ENCODE measurements at places on chromosomes 7 and 10.
A peak's percentile ranks its signal among the peaks of the same experiment; 100 is the strongest.

DNA sequence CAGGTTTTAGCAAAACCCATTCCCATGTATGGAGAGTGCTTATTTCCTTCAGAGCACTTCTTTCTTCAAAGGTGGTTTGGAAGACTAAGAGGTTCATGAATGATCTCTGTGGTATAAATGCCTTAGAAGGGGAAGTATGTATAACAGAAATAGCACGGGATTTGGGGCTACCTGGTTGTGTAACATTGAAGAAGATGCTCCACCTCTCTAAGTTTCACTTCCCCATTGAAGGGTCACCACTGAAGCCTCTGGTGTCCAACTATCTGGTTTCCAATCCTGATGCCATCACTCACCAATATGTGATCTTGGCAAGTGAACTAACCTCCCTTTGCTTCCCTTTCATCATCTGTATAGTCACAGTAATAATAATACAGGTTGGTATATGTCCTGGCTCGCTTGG, 37.2 kb downstream of the CYCS start:
- DNase-seq, result no peak

- DNase-seq, result no peak
These were observed 285.9 kb downstream of the LRMDA start for GRCh38 chr10:75717126-75717916.

DNA sequence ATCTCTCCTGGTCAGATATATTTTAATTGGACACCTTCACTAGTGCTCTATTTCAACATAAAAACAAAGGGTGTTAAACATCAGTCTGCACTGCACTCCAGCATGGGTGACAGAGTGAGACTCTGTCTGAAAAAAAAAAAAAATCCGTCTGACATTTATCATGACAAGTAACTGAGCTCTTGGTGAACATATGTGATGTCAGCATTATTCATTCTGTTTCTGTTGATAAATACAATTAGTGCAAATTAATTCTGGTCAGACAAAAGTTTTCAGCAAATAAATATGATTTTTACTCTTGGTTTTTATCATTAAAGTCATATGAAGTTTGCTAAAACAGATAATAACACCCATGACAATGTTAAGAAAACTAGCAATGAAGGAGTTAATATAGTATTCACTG, 692.8 kb upstream of the GRM3 start:
- no peak for DNase-seq

GRCh38 chr7:9603291-9603690, 1169.9 kb downstream of the NXPH1 start:
- no peak for DNase-seq

DNA sequence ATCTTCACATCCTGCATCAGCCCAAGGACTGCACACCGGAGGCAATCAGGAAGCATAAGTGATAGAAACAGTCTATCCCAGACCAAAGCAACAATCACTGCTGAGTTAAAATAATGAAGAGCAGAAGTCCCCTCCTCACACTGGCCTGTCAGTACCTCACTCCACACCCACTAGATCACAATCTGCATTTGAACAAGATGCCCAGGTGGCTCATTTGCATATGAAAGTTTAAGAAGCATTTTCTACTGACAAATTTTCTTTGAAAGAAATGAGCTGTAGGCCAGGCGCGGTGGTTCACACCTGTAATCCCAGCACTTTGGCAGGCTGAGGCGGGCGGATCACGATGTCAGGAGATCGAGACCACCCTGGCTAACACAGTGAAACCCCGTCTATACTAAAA, 77.4 kb downstream of the CUL2 start:
- no peak for DNase-seq

DNA sequence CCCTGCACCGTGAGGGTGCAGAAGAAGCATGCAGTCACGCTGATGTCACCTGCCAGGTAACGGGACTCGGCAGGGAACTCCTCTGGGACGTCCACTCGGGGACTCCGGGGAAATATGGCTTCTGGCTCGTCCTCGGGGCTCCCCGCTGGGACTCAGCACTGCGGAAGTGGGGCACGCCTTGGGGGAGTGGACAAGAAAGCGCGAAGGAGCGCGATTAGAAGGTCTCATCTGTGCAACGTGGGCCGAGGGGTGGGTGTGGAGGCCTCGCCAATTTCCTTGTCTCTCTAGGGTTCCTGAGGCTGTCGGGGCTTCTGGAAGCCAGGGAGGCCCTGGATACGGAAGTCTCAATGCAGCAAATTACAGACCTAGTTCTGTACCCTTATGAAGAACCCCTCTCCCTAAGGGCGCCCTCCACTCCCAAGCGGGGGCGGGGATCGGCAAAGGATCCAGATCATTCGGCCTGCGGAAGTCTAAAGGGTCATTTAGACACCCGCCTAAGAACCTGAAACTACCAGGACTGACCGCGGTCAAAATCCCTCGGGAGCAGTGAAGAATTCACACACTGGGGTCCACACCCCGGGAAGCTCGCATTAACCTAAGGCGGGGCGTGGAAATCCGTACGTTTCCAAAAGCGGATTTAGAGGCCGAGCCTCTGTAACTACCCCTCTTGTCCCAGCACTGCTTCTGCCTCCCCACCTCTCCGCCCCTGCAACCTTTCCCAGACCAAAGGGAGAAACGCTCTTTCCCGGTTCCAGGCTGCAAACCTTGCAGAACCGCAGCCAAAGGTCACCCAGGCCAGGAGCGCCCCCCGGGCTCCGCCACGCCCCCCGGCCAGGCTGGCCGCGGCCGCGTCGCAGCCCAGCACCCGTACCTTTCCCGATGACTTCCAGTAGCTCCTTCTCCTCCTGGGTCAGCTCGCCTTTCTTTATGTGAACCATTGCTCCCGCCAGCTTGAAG, 640 bp downstream of the ANKMY2 start:
- peak; percentile 60 for DNase-seq

- DNase-seq, result no peak
These were observed 35.0 kb upstream of the MRPS16 start for GRCh38 chr10:73287441-73287840.

- no peak for DNase-seq
These were observed 58.6 kb upstream of the LOXL4 start for GRCh38 chr10:98326621-98327027.

GRCh38 chr7:116953906-116954838, 871 bp downstream of the ST7 start:
- DNase-seq, result peak; percentile 23

- DNase-seq, result no peak
These were observed 370.7 kb downstream of the PPP1R3A start for GRCh38 chr7:113548137-113548536.

DNA sequence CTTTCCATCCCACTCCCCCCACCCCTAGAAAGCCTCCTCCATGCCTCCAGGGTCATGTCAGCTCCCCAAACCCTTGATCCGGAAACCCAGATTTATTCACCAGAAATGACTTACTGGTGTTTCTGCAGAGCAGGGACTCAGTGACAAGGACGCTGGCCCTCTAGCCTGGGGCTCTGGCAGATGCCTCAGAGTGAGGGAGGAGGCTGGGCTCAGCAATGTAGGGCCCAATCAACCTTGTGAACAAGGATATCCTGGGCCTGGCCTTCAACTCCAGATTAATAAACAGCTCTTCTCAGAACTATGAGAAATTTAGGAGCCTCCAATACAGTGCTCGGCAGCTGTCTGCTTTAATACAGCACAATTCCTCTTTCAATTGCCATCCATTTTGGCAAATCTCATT, at the start of gene MBL2:
Gene MBL2 (minus strand): TSS at position 162 of the 400 bp plus-strand sequence. CDS start 1,149 bp downstream, outside the sequence.
- DNase-seq, result no peak

GRCh38 chr7:132604121-132604520, 27.9 kb upstream of the PLXNA4 start:
- DNase-seq, result no peak

DNA sequence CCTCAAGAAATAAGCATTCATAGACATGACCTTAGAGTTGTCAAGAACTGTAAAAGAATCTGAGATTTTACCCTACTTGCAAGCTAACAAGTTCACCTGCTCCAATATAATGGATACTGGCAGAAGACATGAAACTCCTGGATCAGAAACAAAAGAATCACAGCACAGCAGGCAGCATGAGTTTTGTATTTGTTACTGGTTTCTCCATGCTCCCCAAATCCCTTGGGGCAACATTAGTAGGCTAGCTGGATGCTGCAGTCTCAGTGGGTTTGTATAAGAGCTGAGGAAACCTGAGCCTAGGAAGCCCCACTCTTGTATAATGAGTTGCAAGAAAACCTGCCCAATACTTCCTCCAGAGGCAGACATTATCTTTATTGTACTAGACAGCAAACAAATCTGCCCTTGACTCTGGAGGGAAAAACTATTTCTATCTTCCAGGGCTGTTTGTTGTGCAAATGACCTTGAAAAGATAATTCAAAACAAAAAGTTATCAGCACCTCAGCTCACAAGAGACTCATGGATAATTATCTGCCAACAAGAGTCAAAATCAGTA, 64.8 kb downstream of the ABLIM1 start:
- no peak for DNase-seq

DNA sequence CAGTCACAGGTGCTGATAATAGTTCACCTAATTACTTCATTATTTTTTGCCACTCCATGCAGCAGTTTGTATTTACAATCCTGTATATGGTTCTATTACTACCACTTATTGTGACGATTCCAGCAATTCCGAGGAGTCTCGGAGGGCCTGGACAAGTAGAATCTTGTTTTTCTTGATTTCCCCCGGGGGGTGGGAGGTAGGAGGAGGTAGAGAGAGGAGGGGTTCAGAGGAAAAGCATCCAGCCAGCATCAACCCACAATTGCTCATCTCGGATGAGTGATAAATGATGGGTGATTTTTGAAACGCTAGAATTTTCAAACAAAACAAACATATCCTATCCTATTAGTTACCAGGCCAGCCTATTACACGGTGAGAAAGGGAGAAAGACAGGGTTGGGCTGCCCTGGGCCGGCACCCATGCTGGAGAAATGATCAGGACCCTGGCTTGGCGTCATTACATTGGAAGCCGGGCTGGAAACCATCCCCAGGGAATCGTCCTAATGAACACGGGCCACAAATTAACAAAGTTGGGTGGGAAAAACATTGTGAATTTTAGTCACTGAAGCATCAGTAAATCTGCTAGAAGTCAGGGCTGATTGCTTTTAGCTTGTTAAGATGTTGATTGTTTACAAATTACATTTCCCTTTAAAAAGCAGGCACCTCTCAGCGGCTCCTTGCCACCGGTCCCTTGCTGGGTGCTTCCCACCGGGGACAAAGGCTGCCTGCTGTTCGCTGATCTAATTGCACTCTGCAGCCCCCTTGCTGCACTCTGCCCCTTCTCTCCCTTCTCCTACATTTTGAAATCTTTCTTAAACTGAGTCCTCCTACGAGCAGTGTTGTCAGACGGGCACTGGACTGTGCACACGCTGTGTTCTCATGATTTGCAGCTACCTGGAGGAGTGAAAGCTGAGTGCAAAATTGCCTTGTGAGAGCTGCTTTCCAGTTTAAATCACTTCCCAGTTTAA, 95.5 kb downstream of the FAM204A start:
- DNase-seq, result no peak

GRCh38 chr7:114426382-114426781, 11.8 kb downstream of the FOXP2 start:
- DNase-seq, result no peak

DNA sequence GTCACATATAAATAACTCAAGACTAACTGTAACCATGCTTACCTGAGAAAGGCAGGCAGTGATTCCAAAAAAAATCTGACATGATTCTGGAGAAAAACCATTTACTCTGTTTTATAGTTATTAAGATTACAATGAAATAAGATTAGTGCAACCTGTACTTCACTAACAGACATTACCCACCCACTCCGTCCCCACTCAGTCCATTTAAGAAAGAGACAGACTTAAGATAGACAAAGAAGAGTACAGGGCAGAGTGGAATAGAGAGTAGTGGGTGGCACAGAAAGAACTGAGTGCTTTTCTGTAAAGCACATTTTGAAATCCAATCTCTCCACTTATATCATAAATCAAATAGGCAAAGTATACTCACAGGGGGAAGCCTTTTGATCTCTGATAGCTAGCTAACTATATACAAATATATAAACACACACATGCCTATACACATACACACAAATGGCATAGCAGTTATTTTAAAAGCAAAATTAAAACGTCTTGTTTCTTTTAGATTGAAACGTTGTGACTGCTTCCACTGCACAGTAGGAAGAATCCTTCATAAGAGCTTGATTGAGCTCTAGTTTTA, 11.9 kb downstream of the PAXIP1 start:
- no peak for DNase-seq

DNA sequence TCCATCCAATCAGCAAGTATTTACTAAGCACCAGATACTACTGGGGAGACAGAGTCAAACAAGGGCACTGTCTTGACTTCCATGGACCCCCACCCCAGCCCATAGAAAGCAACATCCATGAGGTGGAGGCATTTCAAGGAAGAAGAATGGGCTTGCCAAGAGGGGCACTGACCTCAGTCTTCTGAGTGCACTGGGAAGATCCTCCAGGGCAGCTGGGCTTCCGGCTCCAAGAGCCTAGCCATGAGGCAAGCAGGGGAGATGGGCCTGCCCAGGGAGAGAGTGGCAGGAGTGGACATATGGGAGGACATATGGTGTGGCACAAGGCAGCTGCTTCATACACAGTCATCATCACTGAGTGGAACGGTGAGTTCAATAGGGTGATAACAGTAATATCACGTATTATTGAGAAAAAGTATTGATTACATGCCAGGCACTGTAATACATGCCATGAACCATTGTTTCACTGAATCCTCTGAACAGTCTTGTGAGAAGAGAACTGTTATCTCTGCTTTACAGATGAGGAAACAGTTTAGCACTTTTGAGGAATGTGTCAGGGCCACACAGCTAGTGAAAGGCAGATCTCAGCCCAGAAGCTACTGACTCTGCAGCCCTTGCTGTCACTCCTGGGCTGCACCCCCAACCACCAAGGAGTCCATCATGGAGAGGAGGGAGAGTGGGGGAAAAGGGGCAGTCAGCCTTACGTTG, 331.7 kb upstream of the ZMIZ1 start:
- no peak for DNase-seq

GRCh38 chr10:113983552-113983951, 60.1 kb upstream of the ADRB1 start:
- DNase-seq, result no peak

DNA sequence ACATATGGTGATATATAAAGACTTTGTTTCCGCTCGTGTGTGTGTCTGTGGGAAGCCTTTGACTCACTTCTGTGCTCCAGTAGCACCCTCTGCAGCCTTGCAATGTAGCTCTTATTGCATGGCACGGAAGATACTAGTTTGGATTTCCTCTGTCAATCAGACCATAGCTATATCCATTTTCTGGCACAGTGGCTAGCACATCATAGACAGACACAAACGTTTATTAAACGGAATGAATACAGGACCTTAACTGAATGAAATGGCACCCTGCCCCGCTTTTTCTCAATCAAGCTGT, 124.0 kb upstream of the PTPN20 start:
- DNase-seq, result peak; percentile 14
